ENCODE measurements at places on chromosomes 7 and 10.
A peak's percentile ranks its signal among the peaks of the same experiment; 100 is the strongest.

- no peak for DNase-seq
Observed at GRCh38 chr7:99748846-99749579, 14.0 kb upstream of the CYP3A7 start.

GRCh38 chr7:38427279-38427955 lies 154.0 kb upstream of the TARP start:
- DNase-seq: no peak

- DNase-seq: no peak
Observed at GRCh38 chr10:93034426-93034825, 26.2 kb upstream of the CYP26C1 start.

DNA sequence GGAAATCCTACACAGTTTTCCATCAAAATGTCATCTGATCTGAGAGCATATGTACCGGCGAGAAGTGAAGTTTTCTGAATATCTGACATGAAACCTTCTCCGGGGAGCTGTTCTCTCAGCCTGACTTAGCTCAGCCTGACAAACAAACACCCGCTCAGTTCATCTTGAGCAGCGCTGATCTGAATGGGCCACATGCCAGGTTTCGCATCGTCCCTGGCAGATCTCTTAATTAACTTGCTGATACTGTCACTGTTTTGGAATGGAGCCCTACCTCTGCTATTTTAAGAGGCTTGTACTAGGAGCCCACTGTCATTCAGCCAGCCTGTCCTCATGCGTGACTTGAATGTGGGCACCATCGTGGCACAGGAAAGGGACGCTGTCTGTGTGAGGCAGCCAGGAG lies 109.2 kb downstream of the STRA8 start:
- no peak for DNase-seq

DNA sequence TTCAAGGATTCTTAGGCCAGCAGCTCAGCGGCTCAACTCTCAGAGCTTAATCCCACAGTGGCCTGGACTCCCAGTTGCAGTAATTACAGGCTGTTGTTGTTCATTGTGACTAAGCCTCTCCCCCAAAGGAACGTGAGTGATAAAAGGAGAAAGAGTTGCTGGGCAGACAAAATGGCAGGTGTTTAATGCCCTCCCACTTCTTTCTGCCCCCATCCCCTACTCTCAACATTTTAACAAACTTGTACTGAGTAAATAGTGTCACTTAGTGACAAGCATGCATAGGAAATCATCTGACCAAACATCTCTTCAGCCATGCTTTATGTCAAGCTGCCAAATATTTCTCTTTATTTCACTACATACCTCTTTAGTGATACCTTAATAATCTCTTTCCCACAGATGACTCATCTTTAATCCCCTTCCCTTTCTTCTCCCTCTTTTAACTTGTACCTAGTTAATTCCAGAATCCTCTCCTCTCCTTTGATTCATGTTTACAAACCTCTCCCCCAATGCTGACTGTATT lies 12.4 kb upstream of the MTERF1 start:
- DNase-seq: no peak

GRCh38 chr7:5216931-5217330 lies 26.9 kb downstream of the WIPI2 start:
- DNase-seq: no peak

GRCh38 chr7:7433811-7434210 lies 101.9 kb downstream of the COL28A1 start:
- DNase-seq: no peak

- no peak for DNase-seq
Observed at GRCh38 chr7:15245831-15246230, 316.0 kb downstream of the AGMO start.

- no peak for DNase-seq
Observed at GRCh38 chr10:15242261-15242840, 73.9 kb upstream of the NMT2 start.

DNA sequence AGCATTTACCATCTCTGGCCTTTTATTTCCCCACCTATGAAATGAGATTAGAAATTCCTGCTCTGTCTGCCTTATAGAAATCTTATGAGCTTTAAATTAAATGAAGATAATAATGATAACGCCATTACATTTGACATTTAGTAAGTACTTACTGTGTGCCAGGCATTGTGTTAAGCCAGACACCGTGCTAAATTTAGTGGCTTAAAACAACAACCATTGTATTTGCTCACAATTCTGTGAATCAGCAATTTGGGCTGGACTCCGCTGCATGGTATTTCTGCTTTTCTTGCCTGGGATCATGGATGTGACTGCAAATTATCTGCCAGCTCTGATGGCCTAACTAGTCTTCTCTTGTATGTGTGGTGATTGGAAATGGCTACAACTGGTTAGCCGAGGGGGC lies 56.4 kb upstream of the CCDC6 start:
- no peak for DNase-seq

DNA sequence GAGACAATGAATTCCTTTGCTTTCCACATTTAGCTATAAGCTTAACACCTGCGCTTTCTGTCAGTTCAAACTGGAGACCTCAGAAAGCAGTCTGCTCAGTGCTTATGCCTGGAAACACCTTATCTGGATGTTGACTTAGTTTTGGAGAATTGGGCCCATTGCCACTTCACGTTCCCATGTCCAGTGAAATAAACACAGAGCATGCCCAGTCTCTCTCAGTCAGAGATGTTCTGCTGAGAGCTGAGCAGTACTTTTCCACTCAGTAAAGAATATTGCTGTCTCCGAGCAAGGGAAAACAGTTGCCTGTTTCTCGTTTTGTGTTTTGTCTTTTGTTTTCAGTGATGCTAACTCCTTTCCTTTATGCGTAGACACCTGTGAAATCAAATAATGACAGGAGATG lies 83.2 kb upstream of the PRR15 start:
- DNase-seq: no peak

GRCh38 chr7:66326501-66327215 lies 121.5 kb downstream of the TPST1 start:
- DNase-seq: no peak

DNA sequence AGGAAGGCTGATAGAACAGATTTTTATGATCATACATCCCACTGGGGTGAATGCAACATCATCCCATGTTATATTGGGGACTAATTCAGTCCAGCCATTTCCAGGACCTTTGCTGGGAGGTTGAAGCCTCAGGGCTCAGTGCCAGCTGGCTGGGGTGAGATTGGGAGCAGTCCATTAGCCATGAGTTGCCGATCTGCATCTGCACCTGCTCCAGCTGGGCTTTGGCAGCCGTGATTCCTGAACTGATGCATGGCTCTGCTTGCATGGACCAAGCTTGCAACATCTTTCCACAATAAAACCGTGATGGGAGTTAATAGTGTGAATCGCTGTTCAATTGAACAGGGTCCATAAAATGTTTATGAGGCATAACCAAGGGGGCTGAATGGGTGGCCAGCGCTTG lies 346.9 kb downstream of the TYW1 start:
- peak; percentile 59 for DNase-seq

DNA sequence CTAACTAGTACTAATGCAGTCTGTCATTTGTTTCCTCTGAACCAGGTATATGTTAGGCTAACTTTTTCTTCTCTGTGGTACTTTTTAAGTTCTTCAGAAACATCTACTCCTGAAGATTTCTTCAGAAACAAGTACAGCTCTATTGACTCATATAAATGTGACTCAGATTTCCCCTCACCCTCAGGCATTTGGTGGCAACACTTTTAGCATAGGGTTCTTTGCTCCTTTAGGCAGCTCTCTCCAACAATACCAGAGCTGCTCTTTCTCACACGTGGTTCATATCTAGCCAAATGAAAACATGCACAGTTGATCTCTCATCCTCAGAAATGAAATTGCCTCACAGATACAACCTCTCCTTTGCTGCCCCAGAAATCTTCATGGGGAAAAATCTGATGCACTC lies 939.8 kb downstream of the SORCS1 start:
- DNase-seq: no peak

GRCh38 chr10:73635781-73636180 lies 5.5 kb downstream of the MYOZ1 start:
- DNase-seq: no peak

GRCh38 chr7:44149571-44150465 lies 8.7 kb upstream of the MYL7 start:
- DNase-seq: peak; percentile 68

- no peak for DNase-seq
Observed at GRCh38 chr7:1621718-1622117, 48.4 kb upstream of the ELFN1 start.

DNA sequence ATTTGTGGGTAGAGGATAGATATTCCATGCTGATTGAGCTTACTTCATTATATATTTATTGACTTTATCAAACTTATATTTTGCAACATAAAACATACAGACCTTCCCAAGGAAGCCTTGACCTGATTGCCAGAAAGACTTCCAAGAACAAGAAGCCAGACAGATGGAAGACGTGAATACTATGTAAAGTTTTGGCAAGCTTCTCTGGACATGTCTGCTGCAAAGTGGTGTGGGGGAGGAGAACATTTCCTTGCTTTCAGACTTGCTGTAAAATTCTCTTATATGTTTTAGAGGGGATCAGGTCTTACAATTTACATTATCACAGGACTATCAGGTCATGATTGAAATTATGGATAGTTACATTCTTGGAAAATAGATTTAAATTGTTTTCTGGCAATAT lies 23.4 kb downstream of the GPR158 start:
- no peak for DNase-seq

GRCh38 chr7:70466725-70467364 lies 665.1 kb upstream of the GALNT17 start:
- no peak for DNase-seq

DNA sequence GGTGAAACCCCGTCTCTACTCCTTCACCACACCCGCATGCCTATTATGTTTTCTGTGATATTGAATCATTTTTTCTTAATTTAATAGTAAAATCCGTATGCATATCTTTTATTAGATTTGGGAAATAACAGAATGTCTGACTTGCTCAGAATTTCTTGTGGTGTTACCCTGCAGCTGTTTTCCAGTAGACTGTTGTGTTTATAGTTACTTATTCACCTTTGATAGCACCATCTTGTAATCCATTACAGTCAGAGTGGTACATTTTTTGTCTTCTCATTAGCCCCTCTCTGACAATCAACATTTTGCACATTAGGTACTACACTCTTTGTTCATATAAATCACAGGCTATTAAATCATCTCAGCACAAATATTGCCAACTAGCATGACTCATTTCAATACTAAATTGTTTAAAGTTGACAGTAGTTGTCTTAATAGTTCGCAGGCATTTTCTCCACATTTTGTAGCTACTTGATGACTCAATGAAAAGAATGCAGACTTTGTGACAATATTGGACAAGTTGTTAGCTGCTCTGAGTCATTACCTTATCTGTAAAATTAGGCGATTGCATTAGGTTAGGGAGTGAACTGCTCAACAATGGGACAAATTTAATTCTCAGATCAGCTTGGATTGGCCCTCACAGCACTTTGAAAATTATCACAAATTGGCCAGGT lies 17.8 kb upstream of the SLC16A12 start:
- DNase-seq: no peak

DNA sequence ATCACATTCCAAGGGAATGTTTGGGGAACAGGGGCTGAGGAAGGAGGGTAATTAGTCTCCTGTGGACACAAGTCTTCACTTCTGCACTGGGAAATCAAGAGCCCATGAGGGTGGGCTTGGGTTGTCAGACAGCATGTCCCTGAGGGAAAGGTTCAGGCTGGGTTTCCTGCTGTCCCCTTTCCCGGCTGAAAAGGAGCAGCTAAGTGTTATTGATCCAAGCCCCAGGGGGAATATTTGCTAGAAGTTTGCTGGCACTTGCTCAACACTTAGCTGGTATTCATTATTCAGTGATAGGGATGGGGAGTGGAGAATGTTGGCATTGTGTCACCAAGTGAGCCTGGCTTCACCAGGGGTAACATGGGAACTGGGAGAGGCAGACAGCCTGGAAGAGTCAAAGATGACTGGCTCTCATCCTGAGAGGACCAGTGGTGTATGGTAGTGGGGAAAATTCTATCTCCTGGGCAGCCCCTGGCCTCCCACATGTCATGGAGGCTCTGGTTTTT lies 344.4 kb upstream of the PODXL start:
- DNase-seq: no peak

GRCh38 chr7:18974803-18975202 lies 142.6 kb downstream of the TWIST1 start:
- no peak for DNase-seq
